ENCODE measurements at places on chromosomes 1 and 21.

DNA sequence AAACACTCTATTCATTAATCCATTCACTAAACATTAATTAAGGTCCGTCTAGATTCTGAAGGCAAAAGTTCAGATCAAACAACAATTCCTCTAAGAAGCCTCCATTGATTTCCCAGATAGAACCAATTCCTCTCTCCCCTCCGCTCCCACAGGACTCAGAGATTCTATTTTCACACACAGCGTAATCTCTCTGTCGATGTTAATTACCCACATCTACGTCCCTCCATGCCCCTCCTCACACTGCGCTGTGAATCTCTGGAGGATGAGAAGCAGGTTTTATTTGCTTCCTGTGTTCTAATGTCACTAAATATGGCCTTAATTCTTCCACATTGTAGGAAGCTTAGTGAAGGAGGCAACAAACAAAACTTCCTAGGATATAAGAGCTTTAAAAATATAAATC, 306.7 kb downstream of the DSCAM start:
- DNase-seq, result no peak

GRCh38 chr1:56156971-56157876, 422.1 kb downstream of the PLPP3 start:
- no peak for DNase-seq

DNA sequence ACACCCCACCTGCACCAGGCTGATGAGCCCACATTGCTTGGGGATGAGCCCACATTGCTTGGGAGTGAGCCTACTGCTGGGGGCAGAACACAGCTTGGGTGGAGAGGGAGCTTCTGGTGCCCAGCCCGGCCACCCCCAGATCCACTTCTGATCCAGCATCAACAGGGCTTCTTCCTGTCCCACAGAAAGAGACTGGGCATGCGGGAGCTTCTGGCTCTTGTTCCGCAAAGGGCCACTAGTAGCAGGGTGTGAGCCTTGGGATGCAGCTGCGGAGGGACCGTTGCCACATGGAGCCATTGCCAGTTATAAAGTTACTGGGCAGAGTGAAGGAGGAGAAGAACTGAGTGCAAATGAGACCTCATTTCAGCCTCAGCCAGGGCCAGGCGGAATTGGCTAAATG, 36.3 kb downstream of the PKP1 start:
- no peak for DNase-seq

DNA sequence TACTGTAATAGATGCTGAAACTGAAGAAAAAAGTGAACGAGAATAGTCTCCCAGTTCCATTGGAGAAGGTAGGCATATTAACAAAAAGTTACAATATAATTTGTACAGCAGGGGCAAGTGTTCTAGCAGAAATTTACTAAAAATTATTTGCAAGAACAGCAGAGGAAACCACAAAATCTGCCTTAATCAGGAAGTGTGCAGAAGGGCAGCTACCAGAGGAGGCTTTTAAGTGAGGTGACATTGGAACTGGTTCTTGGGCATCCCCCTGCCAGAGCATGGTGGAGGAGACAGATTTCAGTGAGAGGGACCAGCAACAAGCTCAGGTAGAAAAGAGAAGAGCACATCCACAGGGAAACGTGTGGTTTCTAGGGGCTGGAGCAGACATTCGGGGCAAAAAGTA, 279.3 kb upstream of the CAMK1G start:
- no peak for DNase-seq

DNA sequence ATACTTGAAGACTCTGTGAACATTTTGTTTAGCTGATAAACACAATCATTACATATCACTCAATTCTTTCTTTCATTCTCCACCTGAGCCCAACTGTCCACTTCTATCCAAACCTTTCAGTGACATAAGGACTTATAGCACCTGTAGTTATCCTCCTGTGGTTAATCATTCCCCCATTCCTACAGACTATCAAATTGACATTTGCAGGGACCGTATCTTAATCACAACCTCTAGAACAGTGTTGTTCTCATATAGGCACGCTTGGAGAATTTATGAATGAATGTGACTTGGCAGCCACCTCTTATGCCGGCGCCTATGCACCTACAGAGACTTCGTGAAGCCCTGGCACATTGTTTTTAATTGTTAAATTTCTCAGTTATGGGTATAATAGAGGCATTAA, 83.9 kb upstream of the CXADR start:
- DNase-seq, result no peak
